NCI-H1930 (cell line): ENCODE measurements at places on chromosomes 6 and 20.

DNA sequence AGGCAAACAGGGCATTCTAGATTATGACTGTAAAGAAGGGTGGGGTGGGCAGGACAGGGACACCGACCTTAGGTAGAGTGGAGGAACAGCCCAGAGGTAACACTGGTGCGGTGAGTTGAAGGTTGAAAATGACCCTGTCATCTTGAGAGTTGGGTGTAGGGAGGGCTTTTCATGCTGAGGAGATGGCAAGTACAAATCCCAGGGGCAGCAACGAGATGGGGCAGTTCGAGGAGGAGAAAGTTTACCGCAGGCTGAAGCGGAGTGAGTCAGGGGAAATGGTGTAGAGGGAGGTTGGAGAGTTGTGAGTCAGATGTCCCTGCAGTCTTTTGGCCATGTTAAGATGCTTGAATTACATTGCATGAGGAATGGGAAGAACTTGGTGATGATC, 101.1 kb downstream of the HIVEP1 start:
- DNase-seq, result no peak

- DNase-seq, result no peak
Measured at GRCh38 chr6:80143419-80143937, 37.0 kb downstream of the BCKDHB start.

DNA sequence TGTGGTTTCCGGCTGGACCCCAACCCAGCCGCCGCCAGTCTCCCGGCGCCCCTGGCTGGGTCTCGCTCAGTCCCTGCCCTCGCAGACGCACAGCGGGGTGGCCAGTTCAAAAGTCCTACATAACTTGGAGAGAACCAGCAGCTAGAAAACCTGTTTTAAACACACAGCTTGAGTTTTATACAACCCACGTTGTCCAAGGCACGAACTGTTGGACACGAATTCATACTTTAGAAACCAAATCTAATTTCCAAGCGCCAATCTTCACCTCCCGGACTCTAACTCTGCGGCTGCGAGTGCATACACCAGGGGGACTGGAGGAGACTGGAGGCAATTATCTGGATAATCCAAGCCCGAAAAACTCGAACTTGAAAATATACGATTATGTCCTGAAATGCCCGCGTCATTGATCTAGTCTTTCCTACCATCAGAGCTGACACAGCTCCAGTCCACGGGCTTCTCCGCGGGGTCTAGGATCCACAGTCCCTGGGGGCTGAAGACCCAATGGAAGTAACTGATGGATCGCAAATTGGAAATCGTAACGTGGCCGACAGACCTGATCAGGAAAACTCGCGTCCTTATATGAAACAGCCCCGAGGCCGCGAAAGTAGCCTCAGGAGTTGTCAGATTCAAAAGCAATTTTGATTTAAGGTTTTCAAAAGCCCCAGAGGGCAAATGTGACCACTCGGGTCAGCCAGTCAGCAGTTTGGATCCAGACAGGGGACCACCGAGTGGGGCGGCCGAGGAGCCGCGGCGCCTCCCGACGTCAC, 843 bp upstream of the HEY2 start:
- no peak for DNase-seq

GRCh38 chr6:35780719-35781118, at the start of gene CLPSL1:
TSS of gene CLPSL1 (plus strand) at chr6:35781019. CDS start at chr6:35781111, 92 bp downstream.
- no peak for DNase-seq

DNA sequence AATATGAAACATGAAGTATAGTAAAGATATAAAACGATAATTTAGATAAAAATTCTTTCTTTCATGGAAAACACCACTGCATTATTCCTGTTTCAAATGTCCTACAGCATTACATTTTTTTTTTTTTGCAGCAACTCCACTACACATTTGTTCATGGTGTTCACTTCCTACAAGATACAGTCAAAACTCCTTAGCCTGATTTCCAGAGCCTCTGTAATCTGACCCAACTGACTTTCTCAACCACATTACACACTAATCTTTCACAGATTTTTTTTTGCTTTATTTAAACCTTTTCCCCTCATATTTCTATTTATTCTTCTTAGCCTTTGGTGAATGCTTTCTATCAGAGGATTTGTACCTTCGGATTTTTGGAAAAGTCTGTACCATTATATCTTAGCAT, 176.5 kb upstream of the PDE7B start:
- DNase-seq, result no peak

- DNase-seq, result no peak
Measured at GRCh38 chr6:113380591-113380990, 476.6 kb upstream of the MARCKS start.

- DNase-seq, result no peak
Measured at GRCh38 chr6:150478656-150479545, 110.1 kb downstream of the IYD start.

- no peak for DNase-seq
Measured at GRCh38 chr6:146200176-146200575, 171.3 kb downstream of the GRM1 start.

DNA sequence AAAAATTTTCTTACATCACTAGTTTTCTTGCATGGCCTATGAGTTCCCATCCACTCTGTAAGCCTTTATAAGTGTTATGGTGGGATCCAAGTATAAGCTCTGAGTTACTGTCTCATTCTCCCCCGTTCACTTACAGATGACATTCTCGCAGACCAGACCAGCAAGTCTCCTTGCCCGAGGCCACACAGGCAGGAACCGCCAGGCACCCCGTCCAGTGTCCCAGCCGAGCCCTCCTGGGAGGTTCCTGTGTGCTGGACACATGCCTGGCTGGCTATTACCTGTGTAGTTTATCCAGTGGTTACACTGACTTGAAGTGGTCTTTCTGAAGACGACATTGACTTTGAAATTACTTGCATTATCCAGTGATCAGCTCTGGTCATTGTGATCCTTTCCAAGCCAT, 234.8 kb upstream of the QKI start:
- DNase-seq, result no peak

DNA sequence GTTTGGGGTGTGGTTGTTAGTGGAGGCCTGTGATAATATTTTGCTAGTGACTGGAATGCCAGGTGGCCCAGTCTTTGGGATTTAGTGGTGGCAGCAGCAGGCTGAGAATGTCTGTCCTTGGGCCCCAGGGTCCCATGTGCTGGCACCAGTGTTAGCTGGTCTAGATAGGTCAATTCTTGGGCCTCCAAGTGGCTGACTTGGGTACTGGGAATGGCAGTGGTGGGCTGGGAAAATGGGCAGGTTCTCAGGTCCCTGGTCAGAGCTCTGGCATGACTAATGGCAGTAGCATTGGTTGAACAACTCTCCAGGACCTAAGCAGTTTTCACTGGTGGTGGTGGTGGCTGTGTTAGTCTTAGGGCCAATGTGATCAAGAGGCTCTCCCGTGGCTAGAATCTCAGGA, 50.3 kb downstream of the OLIG3 start:
- DNase-seq, result no peak

- no peak for DNase-seq
Measured at GRCh38 chr6:15452182-15452941, 206.5 kb downstream of the JARID2 start.

GRCh38 chr20:50095476-50096078, 17.4 kb downstream of the UBE2V1 start:
- no peak for DNase-seq

DNA sequence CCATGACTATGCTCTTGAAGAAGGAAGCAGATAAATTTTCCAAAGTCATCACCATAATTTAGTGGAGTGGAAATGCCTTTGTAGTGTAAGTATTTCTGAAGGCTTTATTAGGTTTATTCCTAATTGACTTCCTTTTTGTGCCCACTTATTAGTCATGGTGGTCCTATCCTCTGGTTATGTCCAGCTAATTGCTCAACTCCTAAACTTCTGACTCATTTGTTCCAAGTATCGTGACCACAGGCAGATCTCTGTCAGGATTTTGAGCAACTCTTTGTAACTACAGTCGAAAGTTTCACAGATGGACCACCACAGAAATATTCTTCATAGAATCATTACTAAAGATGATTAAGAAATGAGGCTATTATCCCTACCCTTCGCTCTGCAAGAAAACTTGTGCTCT, 315.6 kb upstream of the PTCHD4 start:
- DNase-seq, result no peak

DNA sequence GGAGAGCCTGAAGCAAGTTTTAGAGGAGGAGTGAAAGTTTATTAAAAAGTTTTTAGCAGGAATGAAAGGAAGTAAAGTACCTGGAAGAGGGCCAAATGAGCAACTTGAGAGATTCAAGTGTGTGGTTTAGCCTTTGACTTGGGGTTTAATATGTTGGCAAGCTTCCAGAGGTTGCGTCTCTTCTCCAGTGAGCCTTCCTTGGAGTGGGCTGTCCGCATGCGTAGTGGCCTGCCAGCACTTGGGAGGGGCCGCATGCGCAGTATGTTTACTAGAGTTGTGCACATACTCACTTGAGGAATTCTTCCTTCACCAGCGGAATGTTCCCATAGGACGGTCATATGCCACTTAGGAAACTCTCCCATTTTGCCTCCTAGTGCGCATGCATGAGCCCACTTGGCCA, 235.2 kb downstream of the ALDH8A1 start:
- no peak for DNase-seq

DNA sequence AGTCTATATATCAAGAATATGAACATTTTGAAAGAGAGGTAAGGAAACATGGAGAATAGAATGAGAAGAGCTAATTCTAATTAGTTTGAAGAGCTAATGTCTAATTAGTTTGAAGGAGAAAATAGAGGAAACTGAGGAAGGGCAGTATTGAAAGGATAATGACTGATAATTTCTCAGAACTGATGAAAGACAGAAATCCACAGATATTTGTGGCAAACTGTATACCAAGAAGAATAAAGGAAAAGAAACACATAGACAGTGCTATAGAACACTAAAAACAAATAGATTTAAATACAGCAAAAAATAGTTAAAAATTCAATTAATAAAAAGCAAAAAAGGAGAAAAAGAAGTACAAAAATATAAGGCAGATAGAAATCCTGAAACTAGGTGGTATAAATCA, 354.4 kb downstream of the QKI start:
- no peak for DNase-seq

- no peak for DNase-seq
Measured at GRCh38 chr6:112936079-112936472, 588.9 kb downstream of the RFPL4B start.

DNA sequence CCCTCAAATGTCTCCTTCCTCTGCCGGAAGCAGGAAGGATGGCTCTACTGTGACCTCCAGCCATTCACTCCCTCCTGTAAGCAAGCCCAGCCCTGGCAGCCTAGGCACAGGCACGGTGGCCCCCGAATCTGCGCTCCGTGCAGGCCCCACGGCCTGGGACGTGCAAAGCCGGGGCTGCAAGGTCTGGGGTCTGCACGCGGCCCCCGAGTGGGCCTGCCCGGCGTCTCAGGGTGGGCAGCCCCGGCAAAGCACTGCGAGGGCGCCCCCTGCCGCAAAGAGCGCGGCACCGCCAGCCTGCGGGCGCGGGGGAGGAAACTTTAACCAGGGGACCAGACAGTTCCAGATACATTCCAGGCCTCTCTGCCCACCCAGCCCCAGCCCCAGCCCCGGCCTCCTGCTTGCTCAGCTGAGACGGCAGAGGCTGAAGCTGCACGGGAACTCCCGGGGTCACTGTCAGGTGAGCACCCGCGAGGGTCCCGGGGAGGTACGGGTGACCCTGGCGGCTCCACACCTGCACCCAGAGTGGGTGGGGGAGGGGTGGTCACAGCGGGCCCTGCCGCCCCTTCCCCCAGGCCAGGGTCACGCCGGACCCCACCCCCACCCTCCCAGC, 98.8 kb downstream of the ASXL1 start:
- peak; percentile 64 for DNase-seq

DNA sequence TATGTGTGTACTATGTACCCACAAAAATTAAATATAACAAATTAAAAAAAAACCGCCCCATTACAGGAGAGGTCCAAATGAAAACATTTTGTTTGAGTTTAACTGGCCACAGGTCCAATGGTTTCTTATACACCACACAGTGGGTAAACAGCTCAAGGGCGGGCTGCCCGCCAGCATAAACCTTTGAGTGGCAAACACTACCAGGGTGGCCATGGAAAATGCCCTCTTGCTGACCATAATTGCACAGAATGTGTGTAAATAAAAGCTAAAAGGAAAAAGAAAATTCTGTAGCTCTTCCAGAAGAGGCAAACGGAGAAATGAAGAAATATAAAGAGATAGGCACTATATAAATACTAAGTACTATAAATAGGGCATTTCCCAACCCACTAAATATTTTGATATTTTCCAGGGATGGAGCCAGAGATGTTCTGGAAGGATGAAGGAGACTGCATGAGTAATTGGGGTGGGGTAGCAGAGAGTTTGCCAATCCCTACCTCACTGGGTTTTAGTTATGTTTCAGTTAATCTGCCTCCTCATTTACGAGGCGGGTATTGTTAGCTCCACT, 1.1 kb upstream of the CDC5L start:
- no peak for DNase-seq

DNA sequence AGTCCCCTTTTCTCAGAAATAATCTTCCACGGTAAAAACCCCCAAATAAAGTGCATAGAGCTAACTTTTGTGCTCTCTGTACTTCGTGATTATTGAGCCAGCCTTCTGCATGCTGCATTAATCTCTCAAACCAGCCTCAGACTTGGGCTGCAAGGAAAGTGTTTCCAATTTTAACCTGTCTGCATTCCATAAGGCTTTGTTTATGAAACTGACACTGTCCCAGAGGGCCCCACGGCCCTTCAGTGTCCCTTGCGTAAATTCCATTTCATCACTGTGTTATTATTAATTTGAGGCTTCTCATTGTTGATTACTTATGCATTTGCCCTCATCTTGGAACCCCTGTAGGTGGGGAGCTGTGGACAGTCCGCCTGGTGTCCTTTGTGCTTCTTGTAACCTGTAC, 15.6 kb upstream of the SNRPB2 start:
- no peak for DNase-seq

GRCh38 chr6:109363753-109364152, 18.5 kb downstream of the CD164 start:
- no peak for DNase-seq

DNA sequence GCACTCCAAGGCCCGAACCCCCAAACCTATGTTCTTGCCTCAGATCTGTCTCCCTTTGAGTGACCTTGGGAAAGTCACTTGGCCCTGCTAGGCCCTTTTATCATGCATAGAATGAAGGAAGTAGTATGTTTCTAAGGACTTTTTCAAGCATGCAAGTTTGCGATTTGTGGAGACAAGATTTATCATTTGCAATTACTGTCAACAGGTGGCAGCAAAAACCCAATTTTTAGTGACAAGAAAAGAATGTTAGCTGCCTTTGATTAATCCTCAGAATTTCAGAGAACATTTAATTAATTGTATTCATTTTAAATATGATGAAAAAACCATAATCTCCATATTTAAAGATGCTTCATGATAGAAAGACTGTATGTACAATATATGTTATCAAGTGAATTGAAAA, 28.3 kb upstream of the PREP start:
- no peak for DNase-seq
